Amniotic epithelial cell (primary cell): ENCODE measurements at places on chromosomes 7 and 10.
A peak's percentile ranks its signal among the peaks of the same experiment; 100 is the strongest.

DNA sequence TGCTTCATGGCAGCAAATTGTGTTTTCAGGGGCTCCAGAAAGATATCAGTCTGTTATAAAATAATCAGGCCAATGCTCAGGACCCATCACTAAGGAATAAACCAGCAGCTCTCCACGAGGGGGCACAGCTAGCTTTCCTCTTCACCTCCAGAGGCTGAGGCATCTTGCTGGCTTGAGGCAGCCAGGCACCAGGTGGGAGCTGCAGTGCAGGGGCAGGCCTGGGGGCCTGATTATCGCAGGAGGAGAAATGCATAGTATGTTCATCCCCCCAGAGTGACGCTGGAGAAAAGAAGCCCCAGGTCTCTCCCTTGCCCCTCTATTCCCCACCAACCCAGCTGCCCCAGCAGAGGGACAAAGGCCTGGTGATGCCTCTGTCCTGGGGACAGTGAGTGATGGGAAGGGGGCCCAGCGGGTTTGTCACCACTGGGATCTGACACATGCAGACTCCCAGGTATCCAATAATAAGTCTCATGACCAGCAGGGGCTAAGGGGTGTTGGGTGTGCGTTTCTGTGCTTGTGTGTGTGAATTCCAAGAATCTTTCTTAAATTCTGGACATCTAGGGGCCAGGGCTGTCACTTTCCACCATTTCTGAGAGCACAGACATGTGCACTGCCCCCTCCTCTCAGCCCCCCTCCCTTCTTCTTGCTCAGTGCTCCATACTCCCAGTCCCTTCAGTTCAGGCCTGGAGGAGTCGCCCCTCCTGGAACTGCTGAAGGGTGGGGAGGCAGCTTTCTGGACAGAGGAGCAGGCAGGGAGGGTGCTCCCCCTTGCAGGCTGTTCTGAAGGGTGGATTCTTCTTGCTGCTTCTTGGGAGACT, 128.1 kb upstream of the FAM20C start:
- DNase-seq, result peak; percentile 63

GRCh38 chr10:86109421-86109820, 257.2 kb downstream of the GRID1 start:
- DNase-seq, result no peak

DNA sequence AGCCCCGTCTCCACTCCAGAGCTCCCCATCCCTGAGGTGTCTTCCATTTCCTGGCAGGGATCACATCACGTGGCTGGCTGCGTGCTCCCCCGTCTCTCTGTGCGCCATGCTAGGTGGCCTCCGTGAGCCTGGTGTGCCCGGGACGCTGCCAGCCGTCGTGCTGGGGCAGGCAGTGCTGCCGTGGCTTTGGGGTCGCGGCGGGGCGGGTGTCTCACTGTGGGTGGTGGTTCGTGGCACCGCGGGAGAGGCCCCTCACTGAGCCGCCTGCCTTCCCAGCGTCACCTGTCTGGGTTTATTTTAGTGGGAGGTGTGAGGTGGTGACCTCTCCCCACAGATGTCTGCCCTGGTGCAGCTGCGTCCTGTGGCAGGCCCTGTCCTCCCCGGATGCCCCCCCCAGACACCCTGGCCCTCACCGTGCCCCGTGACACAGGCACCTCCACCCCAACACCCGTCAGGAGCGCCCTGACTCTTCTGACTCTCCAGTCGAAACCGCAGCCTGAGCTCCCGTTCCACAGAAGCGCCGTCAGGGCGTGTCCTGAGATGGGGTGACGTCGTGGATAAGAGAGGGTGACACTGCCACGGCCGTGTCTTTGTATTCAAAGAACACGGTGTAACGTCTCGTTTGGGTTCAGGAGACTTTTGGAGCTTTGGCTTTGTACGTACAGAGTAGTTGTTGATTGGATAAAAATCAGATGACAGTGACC, 18.0 kb downstream of the GET4 start:
- no peak for DNase-seq

DNA sequence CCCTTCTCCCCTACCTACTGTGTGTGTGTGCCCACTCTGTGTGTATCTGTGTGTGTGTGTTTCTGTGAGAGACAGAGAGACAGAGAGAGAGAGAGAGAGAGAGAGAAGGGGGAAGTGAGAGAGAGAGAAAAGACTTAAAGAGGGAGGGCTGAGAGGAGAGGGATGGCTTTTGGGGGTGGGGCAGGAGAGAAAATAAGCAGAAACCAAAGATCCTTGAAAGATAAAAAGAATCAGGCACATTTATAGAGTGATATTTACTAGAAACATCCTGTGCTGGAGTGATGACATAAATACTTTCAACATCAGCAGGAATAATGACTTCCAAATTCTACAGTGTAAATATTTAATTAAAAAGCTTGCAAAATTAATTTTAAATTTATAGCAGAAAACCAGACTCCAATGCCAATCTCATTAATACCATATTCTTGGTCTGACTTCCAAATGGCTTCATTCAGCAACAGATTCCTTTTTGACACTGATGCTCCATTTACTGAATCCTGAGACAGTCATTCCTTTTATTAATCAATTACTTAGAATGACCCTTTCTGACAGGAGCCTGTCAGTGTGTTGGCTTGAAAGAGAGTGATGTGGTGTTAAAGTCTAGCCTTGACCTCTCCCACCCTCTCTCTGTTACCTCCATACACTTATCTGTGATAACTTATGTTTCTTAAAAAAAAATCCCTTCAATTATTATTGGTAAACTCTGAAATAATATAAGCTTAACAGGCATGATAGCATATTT, 41.7 kb upstream of the WNT2 start:
- DNase-seq, result no peak

DNA sequence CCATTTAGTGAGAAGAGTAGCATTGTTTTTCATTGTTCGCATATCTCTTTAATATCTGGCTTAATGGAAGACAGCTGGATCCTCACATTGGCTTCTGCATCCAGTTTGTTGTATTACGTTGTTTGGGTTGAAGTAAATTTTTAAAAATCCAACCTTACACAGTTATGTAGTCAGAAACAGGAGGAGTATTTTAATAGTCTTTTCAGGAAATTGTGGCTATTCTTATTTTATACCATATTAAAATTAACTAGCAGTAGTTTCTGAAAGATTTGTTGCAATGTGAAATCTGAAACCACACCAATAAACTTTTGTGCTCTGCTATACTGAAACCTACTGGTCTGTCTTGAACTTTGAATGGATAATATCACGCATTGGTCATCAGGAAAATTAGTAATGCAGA, 27.9 kb downstream of the MYPN start:
- DNase-seq, result no peak

DNA sequence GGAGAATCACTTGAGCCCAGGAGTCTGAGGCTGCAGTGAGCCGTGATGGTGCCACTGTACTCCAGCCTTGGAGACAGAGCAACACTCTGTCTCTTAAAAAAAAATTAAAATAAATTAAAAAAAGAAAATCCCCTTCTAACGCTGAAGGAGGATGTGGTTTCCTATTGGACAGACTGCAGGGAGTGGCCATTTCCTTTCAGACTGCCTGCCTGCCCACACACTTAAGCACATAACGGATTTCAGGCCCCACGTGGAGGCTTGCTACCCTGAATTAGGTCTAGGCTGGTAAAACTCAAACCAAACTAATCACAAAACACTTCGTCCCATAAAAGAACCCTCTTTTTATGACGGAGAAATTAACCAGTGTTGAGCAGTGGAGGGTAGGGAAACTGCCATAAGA, 34.0 kb downstream of the GATA3 start:
- DNase-seq, result no peak

DNA sequence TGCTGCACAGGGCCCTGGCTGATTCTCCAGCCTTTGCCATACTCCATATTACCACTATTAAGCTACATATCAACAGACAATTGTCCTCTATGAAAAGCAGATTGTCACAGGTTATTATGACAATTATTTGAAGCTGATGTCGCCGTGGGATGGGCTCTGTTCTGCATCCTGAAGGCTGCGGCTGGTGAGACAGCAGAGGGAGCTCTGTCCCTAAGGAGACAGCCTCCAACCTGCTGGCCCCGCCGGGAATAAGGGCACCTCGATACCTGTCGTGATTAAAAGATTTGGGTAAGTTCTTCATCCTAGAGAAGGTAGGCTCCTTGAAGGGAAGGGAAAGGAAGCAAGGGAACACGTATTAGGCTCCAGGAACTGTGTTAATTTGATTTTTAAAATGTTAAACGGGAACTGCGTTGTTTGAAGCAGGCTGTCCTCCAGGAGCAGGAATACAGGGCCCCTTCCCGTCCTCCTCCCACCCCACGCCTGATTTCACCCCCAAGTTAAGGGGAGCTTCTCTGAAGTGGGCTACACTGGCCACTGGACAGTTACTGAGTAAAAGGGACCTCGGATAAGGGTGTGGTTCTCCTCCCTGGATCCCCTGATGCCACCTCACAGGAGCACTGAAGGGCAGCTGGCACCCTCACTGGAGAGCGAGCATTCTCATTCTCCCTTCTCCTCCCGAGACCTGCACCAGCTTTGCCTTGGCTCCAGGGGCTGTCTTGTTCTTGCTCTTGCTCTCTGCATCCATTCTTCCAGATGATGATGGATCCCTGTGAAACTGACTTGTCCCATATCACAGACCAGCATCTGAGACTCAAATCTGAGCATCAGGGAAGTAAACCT, 11.8 kb upstream of the TIAL1 start:
- peak; percentile 23 for DNase-seq

- no peak for DNase-seq
Observed at GRCh38 chr7:95999481-95999880, 227.1 kb downstream of the DYNC1I1 start.

DNA sequence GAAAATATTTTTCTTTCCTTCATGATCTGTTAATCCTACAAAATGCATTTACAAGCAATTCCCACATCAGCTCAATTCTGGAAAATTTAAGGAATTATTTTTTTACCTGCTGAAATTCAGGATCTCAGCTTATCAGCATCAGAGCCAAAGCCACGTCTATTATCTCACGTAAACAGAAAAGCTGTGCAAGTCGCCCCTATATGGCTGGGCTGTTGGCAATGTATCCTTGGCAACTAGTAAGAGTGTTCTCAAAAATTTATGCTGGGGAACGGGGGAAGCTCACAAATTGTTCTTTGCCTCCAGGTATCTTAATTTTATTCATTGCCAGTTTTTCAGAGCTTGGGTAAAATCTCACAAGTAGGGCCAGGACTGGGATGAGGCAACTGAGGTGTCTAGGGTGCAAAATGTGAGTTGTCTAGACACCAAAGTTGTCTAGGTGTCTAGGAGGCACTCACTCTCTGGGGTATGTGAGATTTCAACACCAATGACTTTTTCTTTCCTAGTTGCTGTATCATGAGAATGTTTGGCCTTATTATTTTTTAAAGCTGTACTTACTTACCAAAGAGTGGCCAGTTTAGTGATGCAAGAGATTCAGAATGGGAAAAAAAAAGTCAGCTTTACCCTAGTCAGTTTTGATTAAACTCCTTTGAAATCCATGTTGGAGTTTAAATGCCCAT, 5.1 kb downstream of the GSTO2 start:
- peak; percentile 45 for DNase-seq

- peak; percentile 57 for DNase-seq
Observed at GRCh38 chr10:32204606-32205005, 142.4 kb downstream of the EPC1 start.

GRCh38 chr7:137546671-137547070, 203.1 kb upstream of the PTN start:
- peak; percentile 65 for DNase-seq

DNA sequence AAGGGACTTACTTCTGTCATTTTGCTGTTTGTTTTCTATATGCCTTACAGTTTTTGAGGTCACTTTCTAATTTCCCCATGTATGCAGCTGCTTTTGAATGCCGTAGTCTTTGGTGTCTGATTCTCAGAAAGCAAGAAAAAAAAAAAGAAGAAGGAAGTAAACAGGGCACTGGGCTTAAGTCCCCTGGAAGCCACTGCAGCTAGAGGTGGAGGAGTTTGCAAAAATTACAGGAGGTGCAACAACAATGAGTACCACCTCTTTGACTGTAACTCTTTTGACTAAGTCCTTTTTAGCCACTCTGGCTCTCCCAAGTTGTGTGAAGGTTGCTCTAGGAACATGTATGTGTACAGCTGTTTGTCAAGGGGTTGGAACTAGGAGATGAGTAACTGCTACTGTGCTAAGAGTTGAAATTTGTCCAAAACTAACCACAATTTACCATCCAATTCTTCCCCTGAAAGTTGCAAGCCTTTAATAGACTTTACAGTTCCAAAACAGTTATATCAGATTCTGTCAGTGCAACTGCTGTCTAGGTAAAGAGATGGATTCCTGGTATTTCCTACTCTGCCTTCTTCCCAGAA, 588.0 kb upstream of the LRRN3 start:
- DNase-seq, result peak; percentile 2

DNA sequence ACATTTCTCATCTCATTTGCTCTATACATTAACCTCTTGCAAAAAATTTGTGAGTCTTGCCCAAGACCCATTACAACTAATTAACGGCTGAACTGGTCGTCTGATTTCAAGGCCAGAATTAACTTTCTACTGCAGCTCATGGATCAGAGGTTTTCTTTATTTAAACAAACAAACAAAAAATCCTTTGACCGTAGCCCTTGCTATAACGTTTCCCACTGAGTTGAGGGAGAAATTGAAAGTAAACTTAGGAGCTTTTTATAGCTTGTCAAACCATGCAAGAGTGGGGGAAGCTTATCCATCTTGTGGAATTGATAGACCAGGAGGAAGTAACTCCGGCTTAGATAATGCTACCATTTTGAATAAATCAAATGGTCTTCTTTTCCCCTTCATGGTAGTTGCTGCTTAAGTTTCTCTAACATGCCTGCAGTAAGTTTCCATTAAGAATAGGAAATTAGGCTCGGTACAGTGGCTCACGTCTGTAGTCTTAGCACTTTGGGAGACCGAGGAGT, 3.3 kb downstream of the SRGN start:
- DNase-seq, result no peak

GRCh38 chr10:67476201-67476600, 219.8 kb downstream of the CTNNA3 start:
- DNase-seq, result no peak

- DNase-seq, result no peak
Observed at GRCh38 chr10:54614072-54614471, 187.0 kb downstream of the PCDH15 start.

DNA sequence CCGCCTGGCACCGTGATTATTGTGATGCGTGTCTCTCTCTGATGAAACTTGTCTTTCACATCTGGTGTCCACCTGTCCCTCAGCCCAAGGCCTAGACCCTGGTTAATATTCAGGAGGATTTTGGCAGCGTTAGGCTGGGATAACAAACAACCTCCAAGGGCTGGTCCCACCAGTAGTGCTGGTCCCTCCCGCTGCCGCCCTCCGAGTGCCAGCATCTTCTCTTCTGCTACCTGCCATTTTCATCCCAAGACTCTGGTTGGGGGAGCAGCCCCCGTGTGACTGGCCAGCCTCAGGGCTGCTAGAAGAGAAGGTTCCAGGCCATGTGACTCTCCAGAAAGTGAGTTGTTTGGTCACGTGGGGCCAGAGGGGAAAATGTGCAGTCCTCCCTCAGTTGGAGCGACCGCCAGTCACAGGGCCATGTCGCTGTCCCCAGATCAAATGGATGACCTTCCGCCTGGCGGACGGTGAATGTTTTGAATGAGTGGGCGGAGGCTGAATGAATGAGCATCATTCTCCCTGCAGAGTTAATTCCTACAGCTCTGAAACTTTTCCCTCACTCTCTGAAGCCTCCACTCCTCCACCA, 479.9 kb upstream of the FOXK1 start:
- no peak for DNase-seq

- DNase-seq, result no peak
Observed at GRCh38 chr7:64839910-64840309, 45.7 kb downstream of the ZNF138 start.
